ENCODE measurements at places on chromosomes 1 and 21.

DNA sequence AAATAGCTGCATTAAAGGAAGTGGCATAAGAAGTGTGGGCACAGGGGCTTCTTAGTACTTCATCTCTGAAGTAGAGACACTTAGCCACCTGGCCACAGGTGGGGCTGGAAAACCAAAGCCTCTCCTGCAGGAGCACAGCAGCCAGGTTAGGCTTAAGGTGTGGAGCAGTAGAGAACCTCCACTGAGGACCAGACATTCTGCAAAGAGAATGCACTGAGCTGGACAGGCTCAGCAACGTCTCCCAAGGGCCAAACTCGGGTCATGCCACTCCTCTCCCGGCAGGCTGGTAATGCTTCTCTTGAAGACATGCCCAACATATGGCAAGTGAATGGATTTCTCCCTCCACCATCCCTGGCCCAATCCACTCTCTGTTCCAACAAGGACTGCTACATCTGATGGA is 33.0 kb upstream of the LRRC38 start:
- H3K4me1 ChIP-seq, result no peaks in the 10 kb centered on the region
- no peaks in the 10 kb centered on the region for H3K36me3 ChIP-seq
- DNase-seq, result no peak
- no peak overlapping the region for H3K27ac ChIP-seq
- no peak overlapping the region for H3K4me3 ChIP-seq

- H3K27me3 ChIP-seq, result peaks cover 9% of the 10 kb centered on the region
- no peak for DNase-seq
- H3K36me3 ChIP-seq, result no peaks in the 10 kb centered on the region
Observed at GRCh38 chr1:17460219-17460618, 20.7 kb upstream of the RCC2 start.

DNA sequence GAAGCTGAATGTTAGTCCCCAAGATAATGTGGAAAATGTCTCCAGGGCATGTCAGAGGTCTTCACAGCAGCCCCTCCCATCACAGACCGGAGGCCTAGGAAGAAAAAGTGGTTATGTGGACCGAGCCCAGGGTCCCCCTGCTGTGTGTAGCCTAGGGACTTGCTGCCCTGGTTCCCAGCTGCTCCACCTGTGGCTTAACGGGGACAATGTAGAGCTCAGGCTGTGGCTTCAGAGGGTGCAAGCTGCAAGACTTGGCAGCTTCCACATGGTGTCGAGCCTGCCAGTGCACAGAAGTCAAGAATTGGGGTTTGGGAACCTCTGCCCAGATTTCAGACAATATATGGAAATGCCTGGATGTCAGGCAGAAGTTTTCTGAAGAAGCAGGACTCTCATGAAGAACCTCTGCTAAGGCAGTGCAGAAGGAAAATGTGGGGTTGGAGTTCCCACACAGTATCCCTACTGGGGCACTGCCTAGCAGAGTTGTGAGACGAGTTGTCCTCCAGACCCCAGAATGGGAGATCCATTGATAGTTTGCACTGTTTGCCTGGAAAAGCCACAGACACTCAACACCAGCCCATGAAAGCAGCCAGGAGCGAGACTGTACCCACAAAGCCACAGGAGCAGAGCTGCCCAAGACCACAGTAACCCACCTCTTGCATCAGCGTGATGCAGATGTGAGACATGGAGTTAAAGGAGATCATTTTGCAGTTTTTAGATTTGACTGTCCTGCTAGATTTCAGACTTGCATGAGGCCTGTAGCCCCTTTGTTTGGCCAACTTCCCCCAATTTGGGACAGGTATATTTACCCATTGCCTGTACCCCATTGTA is 204.9 kb downstream of the MRPL39 start:
- no peaks in the 10 kb centered on the region for H3K36me3 ChIP-seq
- no peak overlapping the region for H3K4me3 ChIP-seq
- DNase-seq, result no peak
- H3K4me1 ChIP-seq, result peaks cover 2% of the 10 kb centered on the region
- no peak overlapping the region for H3K27ac ChIP-seq

DNA sequence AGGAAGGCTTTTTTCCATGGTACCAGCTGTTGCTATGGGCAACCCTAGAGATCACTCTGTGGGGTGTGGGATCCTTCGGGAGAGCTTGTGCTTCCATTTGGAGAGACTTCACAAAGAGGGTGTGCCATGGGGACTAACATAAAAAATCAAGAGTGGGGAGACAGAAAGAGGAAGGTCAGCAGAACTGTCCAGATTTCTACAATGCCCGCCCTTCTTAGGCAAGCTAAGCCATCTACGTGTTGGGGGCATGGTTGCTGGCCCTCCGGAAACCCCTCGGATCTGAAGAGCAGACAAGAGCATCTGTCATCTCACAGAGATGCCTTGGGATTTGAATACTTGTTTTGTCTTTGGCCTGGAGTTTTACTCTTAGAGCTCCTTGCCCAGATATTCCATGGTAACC is 83.9 kb upstream of the ZNF648 start:
- H3K4me1 ChIP-seq, result peaks cover 52% of the 10 kb centered on the region
- no peak for DNase-seq
- H3K4me3 ChIP-seq, result no peak overlapping the region
- peak overlapping the region; percentile 93 for H3K27ac ChIP-seq
- H3K27me3 ChIP-seq, result no peaks in the 10 kb centered on the region

- H3K27me3 ChIP-seq, result no peaks in the 10 kb centered on the region
- peak within 1 kb of the TSS; percentile 97 for H3K27ac ChIP-seq
- H3K36me3 ChIP-seq, result no peaks in the 10 kb centered on the region
- H3K4me1 ChIP-seq, result peaks cover 45% of the 10 kb centered on the region
- peak; percentile 96 for DNase-seq
Observed at GRCh38 chr1:183023146-183023600, at the start of gene LAMC1. Gene LAMC1, plus strand, starts transcription at chr1:183023420. Its CDS starts 297 bp downstream, at chr1:183023717.

DNA sequence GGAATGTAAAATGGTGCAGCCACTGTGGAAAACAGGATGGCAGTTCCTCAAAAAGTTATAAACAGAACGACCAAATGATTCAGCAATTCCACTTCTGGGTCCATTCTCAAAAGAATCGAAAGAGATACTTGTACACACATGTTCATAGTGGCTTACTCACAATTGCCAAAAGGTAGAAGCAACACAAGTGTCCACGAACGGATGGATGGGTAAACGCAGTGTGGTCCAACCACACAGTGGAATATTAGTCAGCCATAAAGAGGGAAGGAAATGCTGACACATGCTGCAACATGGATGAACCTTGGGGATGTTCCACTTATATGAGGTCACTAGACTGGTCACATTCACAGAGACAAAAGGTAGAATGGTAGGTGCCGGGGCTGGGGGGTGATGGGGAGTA is 5.3 kb downstream of the KRTAP10-1 start:
- H3K36me3 ChIP-seq, result no peaks in the 10 kb centered on the region
- no peak overlapping the region for H3K27ac ChIP-seq
- no peak overlapping the region for H3K4me3 ChIP-seq

DNA sequence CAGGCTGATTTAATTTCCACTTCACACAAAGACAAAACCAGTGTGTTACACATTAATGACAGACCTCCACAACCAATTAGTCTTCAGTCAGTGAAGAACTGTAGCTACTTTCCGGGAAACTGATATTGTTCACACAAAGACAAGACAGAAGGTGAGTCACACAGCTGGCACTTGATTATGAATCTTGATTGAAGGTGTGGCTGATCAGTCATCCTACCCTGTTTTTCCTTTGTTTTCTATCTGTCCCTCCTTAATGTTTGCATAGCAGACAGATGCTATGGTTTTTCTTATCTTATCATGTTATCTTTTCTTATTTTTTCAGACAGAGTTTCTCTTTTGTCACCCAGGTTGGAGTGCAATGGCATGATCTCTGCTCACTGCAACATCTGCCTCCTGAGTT is 185.1 kb upstream of the GREM2 start:
- H3K27ac ChIP-seq, result no peak overlapping the region
- peaks cover 3% of the 10 kb centered on the region for H3K36me3 ChIP-seq

GRCh38 chr1:62229932-62230331 is 35.3 kb downstream of the L1TD1 start:
- no peaks in the 10 kb centered on the region for H3K27me3 ChIP-seq
- no peak overlapping the region for H3K27ac ChIP-seq
- no peak overlapping the region for H3K4me3 ChIP-seq
- no peak for DNase-seq
- peaks cover 23% of the 10 kb centered on the region for H3K4me1 ChIP-seq

DNA sequence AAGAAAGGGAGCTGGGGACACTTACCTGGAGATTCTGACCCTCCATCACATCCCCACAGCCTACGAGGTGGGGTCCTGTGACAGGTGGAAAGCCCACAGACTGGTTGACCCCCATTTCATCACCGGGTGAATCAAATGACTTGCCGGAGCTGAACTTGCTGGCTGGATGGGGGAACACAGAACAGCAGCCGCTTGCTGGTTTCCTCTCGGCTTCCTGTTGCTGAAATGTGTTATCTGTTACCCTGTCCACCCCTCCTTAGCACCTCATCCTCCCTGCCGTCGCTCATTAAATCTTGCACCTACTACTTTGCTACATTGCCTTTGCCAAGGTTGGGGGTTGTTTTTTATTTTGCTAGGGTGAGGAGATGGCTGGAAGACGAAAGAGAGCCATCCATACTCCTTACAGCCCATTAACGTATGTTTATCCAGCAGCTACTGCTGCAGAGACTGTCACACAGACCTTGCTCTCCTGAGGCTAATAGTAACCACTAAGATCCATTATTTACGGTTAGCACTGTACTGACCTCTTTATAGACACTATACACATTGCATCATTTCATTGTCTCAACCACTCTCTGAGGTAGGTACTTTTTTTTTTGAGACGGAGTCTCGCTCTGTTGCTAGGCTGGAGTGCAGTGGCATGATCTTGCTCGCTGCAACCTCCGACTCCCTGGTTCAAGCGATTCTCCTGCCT is 7.0 kb downstream of the PAFAH2 start:
- peaks cover 10% of the 10 kb centered on the region for H3K36me3 ChIP-seq
- H3K27ac ChIP-seq, result no peak overlapping the region
- no peaks in the 10 kb centered on the region for H3K27me3 ChIP-seq
- no peaks in the 10 kb centered on the region for H3K4me1 ChIP-seq

DNA sequence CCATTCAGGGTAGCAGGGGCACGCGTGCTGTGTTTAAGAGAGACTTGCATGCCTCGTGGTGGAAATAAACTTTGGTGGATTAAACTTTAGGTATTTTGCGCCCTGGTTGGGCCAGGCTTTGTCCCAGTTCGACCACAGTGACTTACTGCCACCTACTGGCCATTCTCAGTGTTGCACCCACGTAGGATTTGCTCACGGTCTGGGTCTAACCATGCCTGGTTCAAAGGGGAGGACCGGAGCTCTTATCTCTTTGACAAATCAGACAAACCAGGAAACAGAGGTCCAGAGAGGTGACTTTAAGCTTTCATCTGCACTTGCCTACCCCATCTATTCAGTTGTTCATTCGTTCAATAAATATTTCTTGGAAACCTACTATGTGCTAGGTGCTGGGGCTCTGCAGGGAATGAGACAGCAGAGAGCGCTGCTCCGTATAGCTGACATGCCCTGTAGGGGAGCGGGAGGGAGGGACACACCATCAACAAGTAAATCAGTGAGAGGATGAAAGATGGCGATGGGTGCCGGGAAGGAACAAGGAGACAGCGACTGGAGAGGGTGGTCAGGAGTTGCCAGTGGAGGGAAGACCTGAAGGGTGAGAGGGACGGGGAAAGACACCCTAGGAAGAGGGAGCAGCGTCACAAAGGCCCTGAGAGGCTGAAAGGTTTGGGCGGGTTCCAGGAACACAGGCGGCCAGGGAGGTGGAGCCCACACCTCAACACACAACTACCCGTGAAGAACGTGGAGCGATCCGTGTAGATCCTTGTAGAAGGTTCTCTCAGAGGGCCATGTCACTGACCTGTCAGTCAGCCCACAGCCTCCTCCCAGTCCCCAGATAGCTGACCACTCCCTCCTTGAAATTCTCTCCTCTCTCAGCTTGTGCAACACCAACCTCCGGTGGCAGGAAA is 27.2 kb upstream of the TINAGL1 start:
- H3K36me3 ChIP-seq, result no peaks in the 10 kb centered on the region
- peaks cover 23% of the 10 kb centered on the region for H3K4me1 ChIP-seq
- peak overlapping the region; percentile 27 for H3K4me3 ChIP-seq
- H3K27me3 ChIP-seq, result peaks cover 2% of the 10 kb centered on the region
- peak; percentile 91 for DNase-seq

GRCh38 chr1:76053021-76053420 is 21.5 kb upstream of the ST6GALNAC3 start:
- H3K4me1 ChIP-seq, result peaks cover 7% of the 10 kb centered on the region
- no peak overlapping the region for H3K27ac ChIP-seq
- H3K27me3 ChIP-seq, result peaks cover 7% of the 10 kb centered on the region
- DNase-seq, result no peak

GRCh38 chr1:103461161-103462105 is 64.1 kb upstream of the RNPC3 start:
- peaks cover 16% of the 10 kb centered on the region for H3K4me1 ChIP-seq
- no peak for DNase-seq
- H3K4me3 ChIP-seq, result no peak overlapping the region
- no peaks in the 10 kb centered on the region for H3K36me3 ChIP-seq
- H3K27me3 ChIP-seq, result no peaks in the 10 kb centered on the region

GRCh38 chr1:242002510-242002909 is 3.6 kb upstream of the MAP1LC3C start:
- peaks cover 1% of the 10 kb centered on the region for H3K27me3 ChIP-seq
- H3K4me1 ChIP-seq, result peaks cover 15% of the 10 kb centered on the region
- no peak for DNase-seq
- no peak overlapping the region for H3K4me3 ChIP-seq
- no peaks in the 10 kb centered on the region for H3K36me3 ChIP-seq

DNA sequence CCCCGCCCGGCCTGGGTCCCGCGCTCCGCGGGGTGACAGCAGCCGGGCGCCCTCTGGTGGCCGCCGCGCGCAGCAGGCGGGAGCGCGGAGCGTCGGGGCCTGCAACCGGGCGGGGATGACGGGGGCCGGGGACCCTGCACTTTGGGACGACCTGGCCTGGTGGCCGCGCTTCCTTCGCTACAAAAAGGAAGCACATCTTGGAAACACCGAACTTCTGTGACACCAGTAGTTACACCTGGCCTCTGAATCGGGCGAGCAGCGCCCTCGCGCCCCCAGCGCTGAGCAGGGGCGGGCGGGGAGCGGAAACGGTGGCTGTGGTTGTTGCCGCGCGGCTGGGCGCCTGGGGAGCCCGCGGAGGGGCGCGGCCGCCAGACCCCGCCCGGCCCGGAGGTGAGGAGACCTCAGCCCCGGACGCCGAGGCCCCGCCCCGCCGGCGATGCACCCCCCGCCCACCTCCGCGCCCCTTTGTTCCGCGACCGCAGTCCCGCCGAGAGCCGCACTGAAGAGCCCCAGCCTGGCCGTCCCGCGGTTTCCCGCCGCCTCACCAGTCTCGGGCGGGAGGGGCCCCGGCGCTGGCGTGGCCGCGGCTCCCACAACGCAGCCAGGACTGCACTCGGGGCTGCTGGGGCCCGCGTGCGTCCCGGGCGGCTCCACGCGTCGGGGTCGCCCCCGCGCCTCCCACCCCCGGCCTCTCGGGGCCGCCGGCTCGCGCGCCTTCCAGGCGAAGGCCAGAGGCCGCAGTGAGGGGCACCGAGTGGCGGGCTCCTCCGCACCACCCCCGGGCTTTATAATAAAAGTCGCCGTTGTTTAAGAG is 59.3 kb downstream of the H3-3A start:
- DNase-seq, result peak; percentile 89
- no peaks in the 10 kb centered on the region for H3K27me3 ChIP-seq
- H3K4me1 ChIP-seq, result peaks cover 10% of the 10 kb centered on the region
- H3K4me3 ChIP-seq, result peak overlapping the region; percentile 71
- no peaks in the 10 kb centered on the region for H3K36me3 ChIP-seq
- no peak overlapping the region for H3K27ac ChIP-seq

- H3K27me3 ChIP-seq, result no peaks in the 10 kb centered on the region
- H3K4me1 ChIP-seq, result peaks cover 18% of the 10 kb centered on the region
- H3K36me3 ChIP-seq, result peaks cover 3% of the 10 kb centered on the region
- no peak for DNase-seq
Observed at GRCh38 chr21:34017039-34017961, 56.1 kb upstream of the MRPS6 start.
